Stimulated activated CD4-positive, alpha-beta T cell treated with anti-CD3 and anti-CD28 coated beads, Interleukin-15, amount 100 ng/mL, for 48 hours (primary cell): ENCODE measurements at places on chromosomes 3 and 15.

GRCh38 chr3:134985864-134986715, 191.0 kb downstream of the EPHB1 start:
- DNase-seq, result no peak

GRCh38 chr3:183532620-183533411, 22.7 kb downstream of the KLHL6 start:
- DNase-seq, result no peak

DNA sequence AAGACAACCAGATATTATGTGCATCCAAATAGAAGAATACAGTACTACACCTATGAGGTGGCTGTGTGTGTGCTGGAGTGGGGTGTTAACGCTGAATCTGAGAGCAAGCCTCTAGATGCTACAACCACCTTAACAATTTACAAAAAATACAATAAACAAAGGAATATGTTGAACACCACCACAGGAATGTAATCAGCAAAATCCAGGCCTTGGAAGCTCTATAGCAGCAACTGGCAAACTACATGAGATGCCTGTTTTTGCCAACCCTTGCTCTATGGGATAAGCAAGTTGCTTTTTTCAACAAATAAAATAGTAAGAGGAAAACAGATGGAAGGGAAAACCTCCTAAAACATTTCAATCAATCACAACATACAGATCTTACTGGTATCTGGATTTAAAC, 23.9 kb downstream of the SLTM start:
- DNase-seq, result no peak

DNA sequence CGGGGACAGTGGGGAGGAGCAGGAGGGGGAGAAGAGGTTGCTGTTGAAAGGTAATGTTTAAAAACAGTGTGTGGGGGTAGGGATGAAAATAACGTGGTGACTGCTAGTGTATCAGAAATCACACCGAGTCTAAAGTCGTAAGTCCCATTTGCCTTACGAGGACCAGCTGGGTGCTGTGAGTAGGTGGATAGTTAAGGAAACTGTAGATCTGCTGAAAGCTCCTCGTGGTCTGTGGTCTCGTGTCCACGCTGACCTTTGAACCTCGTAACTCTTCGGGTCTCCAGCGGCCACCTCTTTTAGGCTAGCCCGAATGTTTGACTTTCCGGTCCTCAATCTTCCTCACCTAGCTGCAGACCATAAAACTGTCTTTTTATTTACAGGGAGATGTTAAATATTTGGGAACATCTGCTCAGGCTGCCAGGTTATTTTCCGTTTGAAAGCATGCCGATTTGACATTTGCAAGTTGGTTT, 29.3 kb upstream of the ST3GAL6 start:
- DNase-seq, result no peak

DNA sequence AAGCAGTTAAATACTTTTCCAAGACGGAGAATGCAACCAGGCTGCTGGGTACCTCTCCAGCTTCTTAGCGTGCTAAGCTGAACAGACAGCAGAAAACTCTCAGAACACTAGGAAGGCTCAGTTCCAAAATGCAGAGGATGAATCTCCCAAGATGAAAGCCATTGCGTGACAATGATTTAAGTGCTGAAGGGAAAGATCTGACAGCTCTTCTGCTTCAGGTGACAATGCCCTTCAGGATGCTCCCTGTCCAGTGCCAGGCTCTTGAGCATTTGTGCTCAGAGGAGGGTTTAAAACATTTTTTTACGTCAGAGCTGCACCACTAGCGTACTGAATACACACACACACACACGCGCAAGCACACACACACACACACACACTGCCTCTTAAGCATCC, 26.3 kb downstream of the ARHGEF3 start:
- no peak for DNase-seq

GRCh38 chr3:187269486-187269885, 22.1 kb downstream of the MASP1 start:
- DNase-seq, result no peak

- DNase-seq, result no peak
These were observed 253.2 kb downstream of the NR2F2 start for GRCh38 chr15:96583671-96584070.

DNA sequence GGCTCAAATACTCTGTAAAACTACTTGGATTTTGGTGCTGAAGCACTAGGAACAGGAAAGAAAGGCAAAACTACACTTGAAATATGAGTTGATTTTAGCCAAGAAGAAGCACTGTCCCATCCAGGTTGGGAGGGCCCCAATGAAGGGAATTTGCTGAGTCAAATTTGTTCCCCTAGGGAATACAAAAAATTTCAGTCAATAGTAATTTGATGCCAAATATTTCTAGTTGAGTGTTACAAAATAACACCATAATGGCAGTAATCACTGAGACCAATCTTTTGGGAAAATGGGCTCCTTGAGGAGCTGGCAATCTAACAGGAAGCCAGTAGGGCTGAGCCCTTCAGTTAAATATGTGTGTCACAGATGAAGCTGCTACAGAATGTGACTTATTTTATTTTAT, 896.9 kb downstream of the DIPK2A start:
- no peak for DNase-seq

DNA sequence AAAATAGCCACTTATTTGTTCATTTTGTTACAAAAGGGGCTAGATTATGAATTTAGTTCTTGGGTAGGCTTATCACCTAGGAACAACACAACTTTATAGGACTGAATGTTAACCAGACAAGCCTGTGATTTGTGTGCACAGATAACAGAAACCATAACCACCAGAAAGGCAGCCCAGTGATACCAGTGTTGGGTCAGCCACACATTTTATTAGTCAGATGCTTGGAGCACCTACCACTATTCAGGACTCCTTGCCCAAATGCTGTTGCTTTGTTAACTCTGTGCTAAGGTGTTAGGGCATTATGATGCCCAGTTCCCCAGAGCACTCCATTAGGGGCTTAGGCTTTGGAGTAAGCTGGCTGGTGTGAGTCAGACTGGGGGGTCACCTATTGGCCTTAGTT, 22.5 kb downstream of the PLCL2 start:
- DNase-seq, result no peak

DNA sequence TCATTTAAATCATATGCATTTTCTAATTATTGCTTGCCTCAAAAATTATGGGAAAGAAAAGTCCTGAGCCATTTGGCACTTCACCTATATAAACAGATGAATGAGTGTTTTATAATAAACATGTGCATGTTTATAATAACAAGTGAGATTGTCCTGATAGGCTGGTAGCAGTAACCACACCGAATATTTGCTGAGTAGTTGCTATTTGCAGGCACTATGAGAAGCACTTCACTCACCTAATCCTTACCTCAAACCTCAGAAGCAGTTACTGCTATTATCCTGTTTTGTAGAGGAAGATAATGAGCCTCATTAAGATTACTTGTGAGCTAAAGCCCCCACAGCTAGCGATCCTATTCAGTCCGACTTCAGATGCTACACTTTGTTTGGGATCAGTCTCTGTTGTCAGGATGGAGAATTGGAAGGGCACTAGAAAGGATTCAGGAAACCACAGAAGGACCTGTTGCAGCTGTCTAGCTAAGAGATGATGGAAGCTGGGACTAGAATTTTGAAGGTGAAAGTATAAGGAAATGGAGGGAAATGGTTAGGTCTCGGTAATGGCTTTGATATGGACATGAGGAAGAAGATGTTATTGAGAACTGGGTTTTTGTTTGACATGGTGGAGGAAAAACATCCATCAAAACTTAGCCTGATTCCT, 28.4 kb upstream of the MAGI1 start:
- no peak for DNase-seq

DNA sequence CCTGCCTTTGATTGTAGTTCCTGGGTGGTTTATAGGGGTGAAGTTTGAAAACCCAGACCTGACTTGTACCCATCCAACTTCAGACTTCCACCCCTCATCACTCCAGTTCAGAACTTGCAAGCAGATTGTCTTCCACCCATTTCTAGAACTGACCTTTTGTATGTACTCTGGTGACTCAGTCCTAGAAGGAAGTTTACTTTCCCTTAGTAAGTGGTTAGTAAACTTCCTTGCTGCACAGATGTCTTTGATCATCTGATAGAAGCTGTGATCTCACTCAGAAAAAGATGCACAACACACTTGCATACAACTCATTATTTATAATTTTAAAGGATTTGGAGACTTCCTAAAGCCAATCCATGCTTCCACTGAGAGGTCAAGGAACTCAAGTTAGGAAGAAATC, 368.0 kb downstream of the MFSD1 start:
- DNase-seq, result no peak

DNA sequence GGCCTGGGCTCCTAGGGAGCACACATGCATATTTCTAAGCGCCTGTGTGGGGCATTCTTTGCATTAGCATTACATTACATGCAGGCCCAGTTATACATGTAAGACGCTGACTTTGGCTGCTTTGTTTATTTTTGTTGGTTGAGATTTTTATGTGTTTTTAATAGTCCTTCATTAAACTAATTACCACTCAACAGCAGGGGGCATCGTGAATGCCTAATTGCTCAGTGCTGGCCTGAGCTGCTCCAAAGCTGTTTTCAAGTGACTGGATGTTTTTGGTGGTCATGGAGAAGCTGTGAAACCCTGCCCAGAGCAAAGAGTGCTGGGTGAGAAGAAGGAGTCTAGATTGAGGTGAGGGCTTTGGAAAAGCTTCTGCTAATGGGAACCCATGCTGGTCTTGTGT, 41.5 kb downstream of the GPD1L start:
- no peak for DNase-seq

DNA sequence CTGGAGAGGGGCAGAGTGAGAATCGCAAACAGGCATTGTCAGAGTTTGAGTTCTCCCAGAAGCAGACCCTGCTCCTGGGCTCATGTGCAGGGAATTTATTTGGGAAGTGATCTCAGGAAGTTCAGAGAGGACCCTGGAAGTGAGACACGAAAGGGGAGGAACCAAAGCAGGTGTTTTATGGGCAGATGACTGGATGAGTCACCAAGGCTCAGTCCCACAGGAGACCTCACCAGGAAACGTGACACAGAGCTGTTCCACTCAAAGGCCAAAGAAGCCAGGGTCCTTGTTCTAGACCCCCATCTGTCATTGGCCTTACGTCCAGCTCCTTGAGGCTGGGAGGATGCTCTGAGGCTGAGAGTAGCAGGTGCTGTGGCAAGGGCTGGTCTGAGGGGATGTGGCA, 43.4 kb upstream of the SEC22A start:
- no peak for DNase-seq

DNA sequence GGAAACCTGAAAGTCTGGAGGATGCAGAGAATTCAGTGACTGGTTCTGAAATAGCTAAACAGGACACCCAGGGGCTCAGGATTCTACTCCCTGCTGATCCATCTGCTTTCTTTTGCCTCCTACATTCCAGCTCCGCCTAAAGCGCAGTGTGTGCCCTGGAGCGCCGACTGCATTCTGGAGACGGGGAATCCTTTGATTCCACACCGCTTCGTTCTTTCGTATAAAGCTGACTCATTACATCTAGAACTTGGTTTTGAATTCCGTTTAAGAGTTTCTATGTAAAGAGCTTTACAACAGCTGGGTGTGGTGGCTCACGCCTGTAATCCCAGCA, 61.8 kb downstream of the SENP2 start:
- no peak for DNase-seq

- no peak for DNase-seq
These were observed 9.3 kb upstream of the CNOT10 start for GRCh38 chr3:32675650-32676049.
